ENCODE measurements at places on chromosomes 7 and 10.

DNA sequence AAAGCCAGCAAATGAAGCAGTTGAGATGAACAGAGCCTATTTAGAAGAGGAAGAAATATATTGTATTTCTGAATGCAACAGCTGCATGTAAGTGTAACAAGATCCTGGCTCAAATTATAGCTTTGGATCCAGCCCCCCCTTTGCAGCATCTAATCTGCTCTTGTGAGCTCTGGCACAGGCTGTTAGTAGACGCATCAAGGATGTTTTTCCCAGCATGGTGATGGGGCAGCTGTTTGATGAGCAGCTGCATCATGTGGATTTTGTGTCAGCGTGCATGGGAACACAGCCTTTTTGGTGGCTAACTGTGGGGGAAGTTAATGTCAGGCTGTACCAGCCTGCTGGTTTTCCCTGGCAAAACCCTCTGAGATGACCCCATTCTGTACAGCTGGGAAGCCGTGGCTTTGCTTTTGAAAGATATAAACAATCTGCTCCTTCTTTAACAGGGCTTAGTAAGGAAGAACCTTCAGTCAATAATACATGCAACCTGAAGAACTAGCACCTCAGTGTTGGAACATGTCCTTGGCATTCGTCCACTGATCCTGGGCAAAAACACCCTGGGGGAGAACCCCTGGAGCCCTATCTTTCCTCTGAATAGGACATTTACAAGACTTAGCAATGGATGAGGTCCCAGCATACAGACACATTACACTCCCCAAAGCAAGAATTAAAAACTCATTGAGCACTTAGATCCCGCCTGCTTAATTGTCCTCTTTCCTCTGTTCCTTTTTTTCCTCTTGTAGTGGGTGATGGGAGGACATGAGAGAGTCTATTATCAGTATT, 70.6 kb downstream of the NPS start:
- ATAC-seq, result no peak

GRCh38 chr7:129778770-129779601, 167.5 kb downstream of the NRF1 start:
- no peak for ATAC-seq

DNA sequence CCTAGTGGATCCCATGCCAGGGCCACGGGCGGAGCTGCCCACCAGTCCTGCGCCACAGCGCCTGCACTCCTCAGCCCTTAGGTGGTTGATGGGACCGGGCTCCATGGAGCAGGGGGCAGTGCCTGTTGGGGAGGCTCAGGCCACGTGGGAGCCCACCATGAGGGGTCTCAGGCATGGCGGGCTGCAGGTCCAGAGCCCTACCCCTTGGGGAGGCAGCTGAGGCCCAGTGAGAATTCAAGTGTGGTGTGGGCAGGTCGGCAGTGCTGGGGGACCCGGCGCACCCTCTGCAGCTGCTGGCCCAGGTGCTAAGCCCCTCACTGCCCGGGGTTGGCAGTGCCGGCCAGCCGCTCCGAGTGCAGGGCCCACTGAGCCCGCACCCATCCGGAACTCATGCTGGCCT, 139.8 kb upstream of the LYZL2 start:
- ATAC-seq, result no peak

GRCh38 chr10:13709931-13710650, 123.3 kb downstream of the PRPF18 start:
- ATAC-seq, result no peak

GRCh38 chr7:158657189-158657746, 47.3 kb downstream of the NCAPG2 start:
- no peak for ATAC-seq

DNA sequence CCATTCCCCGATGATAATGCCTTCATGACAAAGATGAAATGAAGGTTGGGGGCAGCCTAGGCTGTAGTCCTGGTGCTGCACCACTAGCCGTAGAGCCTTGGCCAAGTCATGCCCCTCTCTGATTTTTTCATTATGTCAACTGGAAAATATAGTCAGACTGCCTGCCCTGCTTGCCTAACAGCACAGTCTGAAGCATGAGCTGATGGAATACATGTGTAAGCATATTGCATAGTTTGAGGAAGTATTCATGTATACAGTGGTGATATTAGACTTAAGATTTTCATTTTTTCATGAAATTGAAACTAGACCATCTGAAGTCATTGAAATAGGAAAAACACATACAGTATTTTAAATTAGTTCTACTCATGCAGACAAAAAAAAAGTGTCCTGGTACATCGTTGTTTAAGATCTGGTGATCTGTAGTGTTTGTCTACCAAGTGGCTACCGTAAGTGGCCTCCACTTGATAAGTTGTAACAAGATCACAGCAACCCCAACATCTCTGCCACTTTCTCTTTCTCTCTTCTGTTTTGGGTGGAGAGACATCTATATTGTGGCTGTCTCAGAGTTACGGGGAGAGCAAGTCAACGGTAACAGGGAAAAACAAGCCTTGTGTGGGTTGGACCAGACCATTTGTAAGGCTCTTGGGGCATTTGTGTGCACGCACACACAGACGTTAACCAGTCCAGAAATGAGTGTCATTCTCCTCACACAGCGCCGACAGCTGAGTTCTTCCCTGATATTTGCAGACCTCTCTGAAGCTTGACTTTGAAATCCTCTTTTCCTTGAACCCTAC, 716.6 kb upstream of the GALNT17 start:
- no peak for ATAC-seq

DNA sequence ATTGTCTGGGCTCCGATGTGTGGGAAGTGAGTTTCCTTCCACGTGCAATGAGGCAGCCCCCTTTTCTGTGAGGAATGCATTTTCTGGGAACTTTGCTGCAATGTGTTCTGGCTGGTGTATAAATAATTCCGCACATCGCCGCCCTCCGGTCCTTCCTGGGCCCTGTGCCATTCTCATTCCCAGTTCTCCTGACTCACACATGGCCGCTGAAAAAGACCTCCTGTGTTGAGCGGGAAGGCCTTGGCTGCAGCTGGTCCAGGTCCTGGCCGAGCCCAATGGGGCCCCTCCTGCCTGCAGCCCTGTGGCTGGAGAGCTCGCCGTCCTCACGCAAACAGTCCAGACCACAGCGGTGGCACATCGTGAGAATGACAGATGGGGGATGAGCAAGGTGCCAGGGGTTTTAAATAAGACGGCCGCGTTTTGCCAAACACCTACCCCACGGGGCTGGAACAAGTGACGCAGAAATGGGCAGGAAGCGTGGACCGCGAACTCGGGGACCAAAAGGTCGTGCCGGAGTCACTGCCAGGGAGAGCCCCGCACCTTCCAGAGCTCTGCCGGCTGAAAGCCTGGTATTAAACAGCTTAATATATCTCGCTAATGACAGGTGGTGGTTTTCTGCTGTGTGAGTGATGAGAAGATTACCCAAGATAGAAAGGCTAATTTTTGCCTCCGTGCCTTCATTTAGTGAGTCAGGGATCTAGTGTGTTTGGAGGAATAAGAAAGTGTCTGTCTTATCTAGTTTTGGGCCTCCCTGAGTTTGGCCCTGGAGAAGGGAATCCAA, 37.0 kb downstream of the FAM20C start:
- peak; percentile 90 for ATAC-seq

All from gastroesophageal sphincter (tissue), 4 donors.